Effector memory CD8-positive, alpha-beta T cell (primary cell): ENCODE measurements at places on chromosomes 16 and 17.
A peak's percentile ranks its signal among the peaks of the same experiment; 100 is the strongest.

- DNase-seq: no peak
Observed at GRCh38 chr17:53765609-53766008, 57.1 kb upstream of the KIF2B start.

DNA sequence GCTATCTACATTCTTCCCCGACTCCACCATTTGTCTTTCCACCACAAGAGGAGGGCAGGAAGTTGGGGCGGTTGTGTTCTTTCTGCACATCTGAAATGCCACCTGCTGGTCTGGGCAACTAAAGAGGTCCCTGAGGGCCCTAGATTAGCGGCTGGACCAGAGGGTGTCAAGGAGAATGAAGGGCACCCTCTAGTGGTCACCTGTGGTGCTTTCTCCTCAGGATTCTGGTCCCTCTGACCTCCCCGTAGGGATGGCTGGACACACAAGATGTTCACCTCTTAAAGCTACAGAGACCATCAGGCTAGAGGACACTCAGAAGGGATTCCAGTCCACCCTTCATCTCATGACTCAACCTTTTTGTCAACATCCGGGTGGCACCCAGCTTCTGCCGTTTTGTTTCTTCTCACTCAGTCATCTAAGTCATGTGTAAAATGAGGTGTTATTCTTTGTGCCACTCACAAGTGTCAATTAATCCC, 2.9 kb upstream of the SCIMP start:
- DNase-seq: peak; percentile 44

DNA sequence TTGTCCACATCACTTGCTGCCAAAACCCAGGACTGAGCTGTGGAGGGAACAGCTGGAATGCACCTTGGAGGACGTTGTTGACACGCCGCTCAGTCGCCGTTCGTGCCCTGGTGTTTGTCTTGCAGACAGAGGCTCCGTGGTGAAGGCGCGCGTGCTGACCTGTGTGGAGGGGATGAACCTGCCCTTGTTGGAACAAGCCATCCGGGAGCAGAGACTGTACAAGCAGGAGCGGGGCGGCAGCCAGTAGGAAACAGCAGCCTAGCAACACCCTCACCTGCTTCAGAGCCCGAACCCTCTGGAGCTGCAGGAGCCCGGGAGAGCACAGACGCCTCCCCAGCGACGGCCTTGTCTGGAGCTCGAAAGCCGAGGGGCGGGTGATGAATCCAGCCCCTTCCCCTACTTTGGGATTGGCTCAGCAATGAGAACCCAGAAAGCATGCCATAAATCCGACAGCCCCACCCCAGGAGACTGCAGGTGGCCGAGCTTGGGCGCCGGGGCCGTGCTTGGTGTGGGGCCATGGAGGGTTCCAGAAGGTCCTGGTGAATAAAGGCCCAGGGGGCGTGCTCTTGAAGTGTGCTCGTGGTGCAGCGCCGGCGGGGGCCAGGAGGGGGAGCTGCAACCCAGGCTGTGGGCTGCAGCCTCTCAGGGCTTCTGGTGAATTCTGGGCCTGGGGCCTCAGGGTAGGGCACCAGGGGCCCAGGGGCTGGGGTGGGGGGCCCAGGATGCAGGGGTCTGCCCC, 470 bp upstream of the CDK3 start:
- DNase-seq: peak; percentile 59

DNA sequence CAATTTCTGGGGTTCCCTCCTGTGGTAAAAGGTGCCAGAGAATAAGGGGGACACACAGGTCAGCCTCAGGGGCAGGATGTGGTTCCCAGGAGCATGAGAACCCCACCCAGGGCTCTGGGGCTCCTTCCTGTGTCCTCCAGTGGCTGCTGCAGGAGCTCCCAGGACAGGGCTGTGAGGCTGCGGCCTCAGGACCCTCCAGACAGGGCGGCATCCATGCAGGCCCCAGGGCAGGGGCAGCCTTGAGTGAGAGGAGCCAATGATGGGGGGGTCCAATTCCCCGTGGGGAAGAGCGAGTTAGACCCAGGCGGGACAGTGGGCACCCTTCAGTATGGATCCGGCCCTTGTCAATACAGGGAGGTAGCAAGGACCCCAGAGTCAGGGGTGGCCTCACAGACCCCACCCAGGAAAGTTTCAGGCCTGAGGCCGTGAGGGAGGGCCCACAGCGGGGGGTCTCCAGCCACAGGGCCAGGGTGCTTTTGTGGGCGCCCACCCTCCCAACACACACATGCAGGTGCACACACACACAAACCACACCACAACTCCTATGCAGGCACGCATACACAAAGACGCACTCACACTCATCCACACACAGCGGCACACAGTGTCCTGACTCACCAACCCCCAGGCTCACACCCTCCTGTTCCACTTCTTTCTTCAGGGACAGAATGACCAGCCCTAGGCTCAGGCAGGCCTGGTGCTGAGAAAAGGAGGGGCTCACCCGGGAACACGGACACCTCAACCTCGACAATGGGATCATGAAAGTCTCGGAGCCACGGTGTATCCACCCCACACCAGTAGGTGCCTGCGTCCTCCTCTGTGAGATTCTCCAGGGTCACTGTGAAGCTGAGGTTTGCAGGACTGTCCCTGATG, 1.8 kb downstream of the CD300C start:
- no peak for DNase-seq

DNA sequence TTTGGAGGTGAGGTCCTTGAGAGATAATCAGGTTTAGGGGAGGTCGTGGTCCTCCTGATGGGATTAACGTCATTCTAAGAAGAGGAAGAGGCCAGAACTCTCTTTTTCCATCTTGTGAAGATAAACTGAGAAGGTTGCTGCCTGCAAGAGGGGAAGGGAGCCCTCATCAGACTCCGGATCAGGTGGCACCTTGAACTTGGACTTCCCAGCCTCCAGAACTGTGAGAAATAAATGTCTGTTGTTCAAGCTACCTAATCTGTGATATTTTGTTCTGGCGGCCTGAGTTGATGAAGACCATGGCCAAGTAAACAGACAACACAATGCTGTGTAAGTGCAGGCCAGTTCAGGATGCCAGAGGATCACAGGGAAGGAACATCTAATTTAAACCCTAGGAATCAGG, 10.9 kb upstream of the PRKCB start:
- DNase-seq: no peak

- DNase-seq: no peak
Observed at GRCh38 chr16:84074721-84075120, 32.1 kb upstream of the SLC38A8 start.

- DNase-seq: no peak
Observed at GRCh38 chr17:58436805-58437239, 19.5 kb upstream of the RNF43 start.

GRCh38 chr16:26598061-26598460, 468.7 kb upstream of the C16orf82 start:
- peak; percentile 49 for DNase-seq

DNA sequence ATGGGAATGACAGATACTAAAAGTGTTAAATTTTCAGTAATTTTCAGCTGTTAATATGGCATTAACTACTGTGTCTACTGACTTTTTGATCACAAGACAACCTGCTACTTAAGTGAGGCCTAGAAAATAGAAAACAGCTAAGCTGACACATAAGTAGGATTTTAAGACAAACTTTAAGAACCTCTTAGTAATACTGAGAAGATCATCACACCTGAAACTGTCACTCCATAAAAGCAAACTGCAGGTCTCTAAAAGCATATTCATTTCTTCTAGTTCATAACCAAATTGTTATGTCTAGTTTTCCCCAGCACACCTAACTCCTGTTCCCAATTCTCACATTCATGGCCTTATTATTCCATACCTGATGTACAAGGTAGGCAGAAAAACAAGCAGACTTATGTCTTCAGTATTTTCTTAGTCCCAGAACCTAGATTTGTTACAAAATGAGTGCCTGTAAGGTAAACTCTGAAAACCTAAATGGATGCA, 8.0 kb downstream of the SRSF1 start:
- no peak for DNase-seq

- DNase-seq: no peak
Observed at GRCh38 chr17:74832421-74832820, 27.3 kb downstream of the GRIN2C start.

GRCh38 chr17:65455972-65456343, 105.5 kb downstream of the AXIN2 start:
- no peak for DNase-seq

DNA sequence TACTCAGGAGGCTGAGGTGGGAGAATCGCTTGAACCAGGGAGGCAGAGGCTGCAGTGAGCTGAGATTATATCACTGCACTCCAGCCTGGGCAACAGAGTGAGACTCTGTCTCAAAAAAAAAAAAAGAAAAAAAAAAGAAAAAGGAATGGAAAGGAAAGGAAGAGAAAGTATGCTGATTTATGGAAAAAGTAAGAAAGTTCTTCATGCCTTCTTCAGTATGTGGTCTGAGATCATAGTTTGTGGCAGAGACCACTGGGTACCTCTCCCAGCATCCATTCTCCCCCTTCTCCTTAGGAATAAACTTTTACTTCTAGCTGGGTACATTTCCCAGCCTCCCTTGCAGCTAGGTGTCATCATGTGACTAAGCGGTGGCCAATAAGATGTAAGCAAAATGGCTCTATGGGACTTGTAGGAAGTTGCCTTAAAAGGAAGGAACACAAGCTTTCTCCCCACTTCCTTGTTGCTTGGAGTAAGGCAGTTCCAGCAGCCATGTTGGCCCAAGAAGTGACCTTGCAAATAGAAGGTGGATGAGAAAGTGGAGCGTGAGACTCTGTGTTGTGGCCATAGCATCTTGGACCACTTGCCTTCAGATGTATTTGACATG, 26.1 kb upstream of the XPO6 start:
- no peak for DNase-seq

DNA sequence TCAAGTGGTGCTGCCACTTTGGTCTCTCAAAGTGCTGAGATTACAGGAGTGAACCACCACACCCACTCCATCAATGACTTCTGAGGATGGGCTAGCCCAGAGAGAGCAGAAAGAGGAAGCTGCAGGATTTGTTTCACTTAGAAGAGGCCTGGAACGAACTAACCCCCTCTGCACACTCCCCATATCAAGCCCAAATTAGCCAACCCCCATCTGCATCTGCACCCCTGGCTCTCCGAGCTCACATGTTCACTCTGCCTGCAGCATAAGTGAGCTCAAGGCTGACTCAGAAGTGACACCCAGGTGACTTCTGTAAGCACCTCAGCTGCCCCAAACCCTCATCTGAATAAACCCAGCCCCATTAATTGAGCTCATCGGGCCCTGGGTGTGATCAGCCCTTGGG, 4.8 kb downstream of the SCNN1G start:
- no peak for DNase-seq

DNA sequence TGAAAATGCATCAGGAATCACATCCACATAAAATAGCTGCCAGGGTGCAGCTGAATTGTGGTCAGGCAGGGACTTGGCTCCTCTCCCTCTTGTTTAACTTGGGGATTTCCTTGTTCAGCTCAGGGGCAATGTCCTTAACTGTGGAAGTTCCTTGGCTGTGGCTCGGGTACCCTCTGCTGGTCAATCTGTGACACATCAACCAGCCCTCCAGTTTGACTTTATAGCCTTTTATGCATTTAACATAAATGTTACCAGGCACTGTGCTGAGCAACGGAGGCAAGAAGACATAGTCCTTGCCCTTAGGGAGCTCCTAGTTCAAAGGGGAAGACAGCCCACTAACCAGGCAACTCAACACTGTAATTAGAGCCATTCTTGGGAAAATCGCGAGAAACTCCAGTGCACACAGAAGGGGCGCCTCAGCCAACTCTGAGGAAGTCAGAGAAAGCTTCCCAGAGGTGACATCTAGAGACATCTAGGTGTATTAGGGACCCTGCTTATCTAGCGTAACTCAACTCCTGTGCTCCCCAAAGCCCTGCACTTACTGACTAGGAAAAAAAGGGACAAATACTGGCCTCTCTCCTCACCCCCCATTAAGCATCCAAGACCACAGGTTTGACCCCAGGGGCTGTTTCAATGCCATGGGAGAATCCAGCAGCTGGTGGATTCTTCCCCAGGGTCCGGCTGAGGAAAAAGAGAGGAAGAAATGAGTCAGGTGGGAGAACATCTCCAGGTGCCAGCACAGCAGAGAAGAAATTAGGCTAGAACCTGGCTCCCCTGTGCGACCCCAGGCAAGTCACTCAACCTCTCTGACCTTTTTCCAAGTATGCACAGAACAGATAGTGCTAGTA, 17.3 kb upstream of the EEF2K start:
- peak; percentile 53 for DNase-seq

- no peak for DNase-seq
Observed at GRCh38 chr17:51848451-51848850, 310.1 kb downstream of the CA10 start.

- no peak for DNase-seq
Observed at GRCh38 chr16:3643095-3643730, 11.3 kb upstream of the DNASE1 start.

GRCh38 chr17:47968836-47969235, 2.1 kb upstream of the CDK5RAP3 start:
- DNase-seq: no peak

DNA sequence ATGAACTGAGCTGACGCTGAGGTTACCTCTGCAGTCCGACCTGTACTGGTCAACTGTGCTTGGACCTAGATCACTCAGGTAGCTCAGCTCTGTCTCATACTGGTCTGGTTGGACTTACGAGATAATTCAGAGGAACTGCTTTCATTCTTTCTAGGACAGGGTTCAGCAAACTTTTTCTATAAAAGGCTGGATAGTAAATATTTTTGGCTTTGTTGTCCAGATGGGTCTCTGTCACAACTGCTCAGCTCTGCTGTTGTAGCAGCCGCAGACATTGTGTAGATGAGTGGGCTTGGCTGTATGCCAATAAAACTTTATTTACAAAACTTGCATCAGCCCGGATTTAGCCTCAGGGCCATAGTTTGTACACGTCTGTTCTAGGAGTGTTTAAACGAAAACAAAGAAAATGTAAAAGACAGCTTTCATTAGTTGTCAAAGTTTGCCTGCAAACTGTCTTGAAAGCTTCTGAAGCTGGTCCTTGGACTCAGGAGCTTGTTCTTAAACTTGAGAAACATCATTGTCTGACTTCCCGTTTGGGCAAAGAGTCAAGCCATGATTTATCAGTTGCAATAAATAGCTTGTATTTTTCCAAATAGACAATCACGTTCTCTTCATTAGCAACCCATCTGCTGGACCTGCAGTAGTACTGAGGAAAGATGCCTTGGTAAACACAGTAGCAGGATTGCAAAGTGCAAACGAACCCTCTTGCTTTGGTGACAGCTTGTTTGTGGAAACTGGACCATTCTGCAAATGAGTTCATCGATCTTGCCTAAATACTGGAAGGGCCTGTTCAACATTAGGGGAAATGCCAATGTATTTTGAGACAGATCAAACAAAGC, 253.4 kb downstream of the SNX29 start:
- no peak for DNase-seq

- DNase-seq: no peak
Observed at GRCh38 chr17:51152766-51153209, 571 bp upstream of the NME1 start.

GRCh38 chr17:80117491-80118401, 16.4 kb downstream of the GAA start:
- DNase-seq: no peak

GRCh38 chr17:49597436-49597835, 21.8 kb downstream of the NXPH3 start:
- no peak for DNase-seq
